ENCODE measurements at places on chromosomes 6 and 20.

GRCh38 chr6:122806291-122806690 lies 17.2 kb downstream of the SMPDL3A start:
- no peak for DNase-seq

GRCh38 chr6:99151634-99152346 lies 197.7 kb downstream of the FAXC start:
- DNase-seq = peak; percentile 20

DNA sequence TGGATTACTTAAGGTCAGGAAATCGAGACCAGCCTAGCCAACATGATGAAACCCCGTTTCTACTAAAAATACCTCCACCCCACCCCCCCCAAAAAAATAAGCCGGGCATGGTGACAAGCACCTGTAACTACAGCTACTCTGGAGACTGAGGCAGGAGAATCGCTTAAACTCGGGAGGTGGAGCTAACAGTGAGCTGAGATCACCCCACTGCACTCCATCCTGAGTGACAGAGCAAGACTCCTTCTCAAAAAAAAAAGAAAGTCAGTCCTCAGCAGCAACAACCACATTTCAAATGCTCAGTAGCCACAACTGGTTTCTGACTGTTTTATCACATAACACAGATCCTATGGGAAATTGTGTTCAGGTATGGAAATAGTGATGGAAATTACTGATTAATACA lies 135.3 kb downstream of the HFE start:
- DNase-seq = no peak

GRCh38 chr6:166430269-166430668 lies 47.5 kb upstream of the MPC1 start:
- DNase-seq = no peak

DNA sequence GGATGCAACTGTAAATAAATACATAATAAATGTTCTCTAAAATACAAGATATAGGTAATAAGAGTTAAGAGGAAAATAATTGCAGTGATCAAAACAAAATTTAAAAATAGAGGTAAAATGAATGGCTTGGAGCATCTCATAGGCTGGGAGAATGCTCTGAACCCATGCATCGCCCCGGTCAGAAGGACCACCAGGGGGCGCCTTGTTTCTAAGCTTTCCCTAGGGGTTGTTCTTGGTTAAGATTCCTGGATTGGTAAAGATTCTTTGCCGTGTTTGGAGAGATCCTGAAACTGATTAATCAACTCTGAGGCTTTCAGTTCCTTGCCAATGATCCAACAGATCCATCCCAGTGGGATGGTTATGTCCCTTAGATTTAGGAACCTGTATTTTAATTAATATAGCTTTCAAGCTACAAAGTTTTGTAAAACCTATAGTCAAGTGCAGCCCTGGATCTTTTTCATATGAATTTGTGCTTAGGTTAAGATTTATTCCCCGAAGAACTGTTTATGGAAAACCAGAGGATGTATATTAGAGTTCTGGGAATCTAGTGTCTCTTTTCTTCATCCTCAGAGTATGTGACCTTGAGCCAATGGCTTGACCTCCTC lies 45.3 kb upstream of the PRELID3B start:
- peak; percentile 57 for DNase-seq
